ENCODE measurements at places on chromosomes 7 and 10. TPM values are rescaled to one million over a fixed set of nuclear protein-coding genes. Genes with fewer than 3 reads are reported as not detected.

GRCh38 chr10:29326886-29327745 is 38.2 kb downstream of the LYZL1 start:
- no peak for DNase-seq

DNA sequence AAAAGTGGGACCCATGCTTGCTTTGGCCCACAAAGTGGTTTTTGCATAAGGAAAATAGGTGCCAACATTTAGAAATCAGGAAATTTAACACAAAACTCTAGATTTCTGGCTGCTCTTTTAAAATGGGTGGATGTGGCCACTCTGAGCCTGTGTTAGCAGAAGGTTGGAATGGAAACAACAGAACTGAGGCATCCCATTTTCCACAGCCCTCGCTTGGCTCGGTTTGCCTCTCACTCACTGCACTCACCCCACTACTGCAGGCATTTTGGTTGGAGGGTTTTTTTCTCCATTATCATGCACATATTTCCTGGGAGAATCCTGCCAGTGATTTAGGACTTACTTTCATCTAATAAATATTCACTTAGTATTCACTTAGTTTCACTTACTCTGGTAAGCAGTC is 178.9 kb downstream of the BICC1 start:
- no peak for DNase-seq

DNA sequence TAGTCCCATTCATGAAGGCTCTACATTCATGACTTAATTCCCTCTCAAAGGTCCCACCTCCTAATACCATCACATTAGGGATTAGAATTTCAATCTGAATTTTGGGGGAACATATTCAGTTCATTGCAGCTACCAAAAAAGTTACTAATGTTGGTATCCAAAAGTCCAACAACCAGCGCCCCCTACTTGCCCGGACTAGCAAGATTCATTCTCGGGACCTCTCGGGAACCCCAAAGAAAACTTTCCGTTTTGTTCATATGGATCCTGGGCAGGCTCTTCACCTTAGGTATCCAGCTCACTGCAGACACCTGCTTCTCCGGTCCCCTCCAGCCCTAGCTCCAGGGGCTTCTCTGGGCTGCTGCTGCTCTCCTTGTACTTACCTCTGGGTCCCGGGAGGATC is 8.9 kb upstream of the GRK5 start:
- no peak for DNase-seq

GRCh38 chr7:91089382-91089963 is 174.8 kb upstream of the FZD1 start:
- peak; percentile 68 for DNase-seq

- DNase-seq = peak; percentile 92
These were observed 42.7 kb downstream of the FAM53B start for GRCh38 chr10:124701435-124701834.

DNA sequence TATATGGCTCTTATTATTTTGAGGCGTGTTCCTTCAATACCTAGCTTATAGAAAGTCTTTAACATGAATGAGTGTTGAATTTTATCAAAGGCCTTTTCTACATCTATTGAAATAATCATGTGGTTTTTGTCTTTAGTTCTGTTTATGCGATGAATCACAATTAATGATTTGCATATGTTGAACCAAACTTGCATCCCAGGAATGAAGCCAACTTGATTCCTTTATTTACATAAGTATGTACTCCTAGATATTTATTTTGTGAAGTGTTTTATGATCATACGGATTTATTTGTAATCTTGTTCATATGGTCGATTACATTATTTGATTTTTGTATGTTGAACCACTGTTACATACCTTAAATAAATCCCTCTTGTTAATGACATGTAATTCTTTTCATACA is 244.3 kb upstream of the KCND2 start:
- no peak for DNase-seq

The TRIL gene
- total RNA-seq = 0.40 TPM
